ENCODE measurements at places on chromosomes 5 and 9.
A peak's percentile ranks its signal among the peaks of the same experiment; 100 is the strongest.

DNA sequence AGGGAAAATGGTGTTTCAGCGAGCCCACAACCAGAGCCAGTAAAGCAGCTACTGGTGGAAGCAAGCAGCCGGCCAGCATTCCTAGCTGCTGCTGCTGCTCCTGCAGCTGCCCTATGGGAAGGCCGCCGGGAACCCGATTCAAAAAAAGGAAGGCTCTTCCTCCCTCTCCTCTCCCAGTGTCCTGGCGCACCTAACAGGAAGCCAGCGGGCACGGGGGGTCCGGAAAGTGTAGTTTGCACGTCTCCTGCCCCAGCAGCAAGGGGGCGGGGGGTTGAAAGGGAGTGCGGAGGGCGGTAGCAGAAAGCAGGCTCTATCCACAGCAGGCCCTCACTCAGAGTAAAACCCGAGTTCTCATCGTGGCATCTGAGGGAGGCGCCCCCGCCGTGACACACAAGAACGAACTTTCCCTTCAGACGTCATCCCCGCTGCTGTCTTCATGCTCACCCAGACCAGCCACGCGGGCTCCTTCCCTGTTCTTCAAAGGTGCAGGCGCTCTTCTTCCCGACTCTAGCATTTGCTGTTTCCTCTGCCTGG, 16.5 kb downstream of the GRXCR2 start:
- peak; percentile 58 for ATAC-seq

DNA sequence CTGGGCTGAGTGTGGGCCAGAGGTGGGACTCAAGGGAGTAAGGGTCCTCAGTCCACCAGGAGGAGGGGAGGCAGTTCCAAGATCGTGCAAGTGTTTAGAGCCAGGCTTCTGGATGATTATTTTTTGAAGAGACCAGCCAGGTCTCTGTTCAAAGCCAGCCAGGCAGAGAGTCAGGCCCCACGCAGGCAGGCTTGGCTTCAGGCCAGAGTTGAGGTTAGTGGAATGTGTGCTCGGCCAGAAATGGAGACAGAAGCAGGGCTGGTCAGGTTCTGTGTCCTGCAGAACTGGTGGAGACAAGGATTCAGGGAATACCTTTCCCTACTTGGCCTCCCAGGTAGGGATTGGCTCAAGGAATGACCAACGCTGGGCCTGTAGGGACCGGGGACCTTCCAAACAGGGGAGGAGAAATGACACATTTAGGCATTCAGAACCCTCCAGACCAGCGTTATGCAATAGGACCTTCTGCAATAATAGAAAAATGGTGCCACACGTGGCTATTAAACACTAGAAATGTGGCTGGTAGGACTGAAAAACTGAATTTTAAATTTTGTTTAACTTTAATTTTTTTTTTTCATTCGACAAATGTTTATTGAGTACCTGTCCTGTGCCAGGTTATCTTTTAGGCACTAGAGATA, 106.2 kb downstream of the CMYA5 start:
- ATAC-seq: no peak

DNA sequence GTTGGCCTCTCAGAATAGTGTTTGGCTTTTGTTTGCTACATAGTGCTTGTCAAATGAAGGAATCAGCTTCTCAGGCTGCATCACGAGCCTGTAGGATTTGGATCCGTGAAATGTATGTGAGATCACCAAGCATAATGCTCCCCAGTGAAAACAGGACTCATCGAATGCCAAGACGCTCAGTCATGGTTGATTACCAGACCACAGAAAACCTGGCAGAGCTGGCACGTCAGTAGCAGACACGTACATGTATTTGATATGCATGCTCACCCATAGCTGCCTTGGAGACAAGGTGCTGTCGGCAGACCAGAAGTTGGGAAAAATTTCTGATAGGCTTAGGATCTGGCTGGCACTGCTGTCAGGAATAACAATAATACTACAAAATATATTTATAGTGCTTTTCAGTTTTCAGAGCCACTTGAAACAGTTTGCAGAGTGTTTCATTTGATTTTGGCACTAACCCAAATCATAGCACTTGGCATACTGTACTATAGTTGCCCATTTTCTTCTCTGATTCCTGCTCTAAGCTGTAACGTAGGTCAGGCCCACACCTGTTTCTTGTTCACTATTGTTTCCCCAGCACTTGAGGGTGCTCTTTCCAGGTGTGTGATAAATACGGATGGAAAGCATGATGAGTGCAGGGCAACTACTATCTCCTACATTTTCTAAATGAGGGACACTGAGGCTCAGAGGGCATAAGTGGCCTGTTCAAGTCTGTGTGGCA, 226.1 kb downstream of the NR3C1 start:
- ATAC-seq: no peak

GRCh38 chr9:69937360-69937759, 106.3 kb upstream of the MAMDC2 start:
- no peak for ATAC-seq

DNA sequence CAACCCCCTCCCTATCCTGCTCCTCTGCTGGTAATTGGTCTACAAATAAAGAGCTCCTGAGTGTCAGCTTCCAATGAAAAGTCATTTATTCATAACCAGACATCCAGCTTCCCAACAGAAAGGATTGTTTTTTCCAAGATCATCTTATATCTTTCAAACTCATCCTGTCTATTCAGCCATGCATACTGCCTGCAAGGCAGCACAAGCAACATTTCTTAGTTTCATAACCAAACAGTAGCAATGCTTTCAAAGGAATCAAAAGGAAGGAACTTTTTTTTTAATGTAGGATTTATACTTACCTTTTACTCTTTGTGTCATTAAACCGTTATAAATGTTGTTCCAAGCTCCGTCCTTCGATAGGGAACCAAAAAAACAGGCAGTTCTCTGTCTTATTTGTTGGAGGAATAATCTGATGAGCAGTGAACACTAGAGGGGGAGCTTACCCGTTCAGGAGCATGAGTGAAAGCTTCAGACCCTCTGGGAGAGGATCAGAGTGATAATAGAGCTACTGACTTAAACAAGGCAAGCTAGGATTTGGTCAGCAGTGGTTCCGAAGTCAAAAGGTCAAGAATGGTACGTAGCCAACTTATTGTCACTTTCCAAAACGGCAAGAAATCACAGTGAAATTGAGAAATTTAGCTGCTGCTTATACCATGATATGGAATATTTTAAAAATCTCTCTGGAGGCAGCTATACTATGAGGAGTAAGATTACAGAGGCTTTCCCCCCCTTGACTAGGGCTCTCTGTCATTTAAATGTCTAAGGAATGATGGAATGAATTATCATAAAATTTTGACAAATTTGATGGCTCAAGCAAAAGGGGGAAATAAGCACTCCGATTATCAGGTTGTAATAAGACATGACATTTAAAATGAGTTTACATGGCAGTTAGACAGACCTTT, 892.9 kb downstream of the NR2F1-AS1 start:
- ATAC-seq: no peak

GRCh38 chr9:70448919-70449318, 34.5 kb upstream of the KLF9 start:
- no peak for ATAC-seq

- ATAC-seq: no peak
These were observed 78.6 kb downstream of the CFAP77 start for GRCh38 chr9:132488626-132489025.

Data from activated CD4-positive, CD25-positive, alpha-beta regulatory T cell treated with anti-CD3 and anti-CD28 coated beads, Interleukin-2, amount 50 U/mL, for 24 hours (primary cell).